ENCODE measurements at places on chromosomes 2 and 18.

DNA sequence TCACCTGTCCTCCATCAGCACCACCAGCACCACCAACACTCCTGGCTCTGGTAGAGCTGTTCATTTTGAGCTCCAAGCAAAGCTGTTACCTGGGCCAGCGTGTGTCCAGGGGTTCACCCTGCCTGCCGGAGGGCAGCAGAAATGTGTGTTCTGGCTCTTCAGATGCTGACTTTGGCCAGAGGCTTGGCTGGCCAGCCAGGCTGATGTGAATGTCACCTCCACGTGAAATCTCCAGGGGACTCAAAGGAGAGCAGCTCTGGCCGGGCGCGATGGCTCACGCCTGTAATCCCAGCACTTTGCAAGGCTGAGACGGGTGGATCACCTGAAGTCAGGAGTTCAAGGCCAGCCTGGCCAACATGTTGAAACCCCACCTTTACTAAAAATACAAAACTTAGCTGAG is 33.5 kb downstream of the CIB4 start:
- DNase-seq = no peak

- no peak for DNase-seq
Observed at GRCh38 chr2:191999101-191999841, 152.4 kb upstream of the CAVIN2 start.

DNA sequence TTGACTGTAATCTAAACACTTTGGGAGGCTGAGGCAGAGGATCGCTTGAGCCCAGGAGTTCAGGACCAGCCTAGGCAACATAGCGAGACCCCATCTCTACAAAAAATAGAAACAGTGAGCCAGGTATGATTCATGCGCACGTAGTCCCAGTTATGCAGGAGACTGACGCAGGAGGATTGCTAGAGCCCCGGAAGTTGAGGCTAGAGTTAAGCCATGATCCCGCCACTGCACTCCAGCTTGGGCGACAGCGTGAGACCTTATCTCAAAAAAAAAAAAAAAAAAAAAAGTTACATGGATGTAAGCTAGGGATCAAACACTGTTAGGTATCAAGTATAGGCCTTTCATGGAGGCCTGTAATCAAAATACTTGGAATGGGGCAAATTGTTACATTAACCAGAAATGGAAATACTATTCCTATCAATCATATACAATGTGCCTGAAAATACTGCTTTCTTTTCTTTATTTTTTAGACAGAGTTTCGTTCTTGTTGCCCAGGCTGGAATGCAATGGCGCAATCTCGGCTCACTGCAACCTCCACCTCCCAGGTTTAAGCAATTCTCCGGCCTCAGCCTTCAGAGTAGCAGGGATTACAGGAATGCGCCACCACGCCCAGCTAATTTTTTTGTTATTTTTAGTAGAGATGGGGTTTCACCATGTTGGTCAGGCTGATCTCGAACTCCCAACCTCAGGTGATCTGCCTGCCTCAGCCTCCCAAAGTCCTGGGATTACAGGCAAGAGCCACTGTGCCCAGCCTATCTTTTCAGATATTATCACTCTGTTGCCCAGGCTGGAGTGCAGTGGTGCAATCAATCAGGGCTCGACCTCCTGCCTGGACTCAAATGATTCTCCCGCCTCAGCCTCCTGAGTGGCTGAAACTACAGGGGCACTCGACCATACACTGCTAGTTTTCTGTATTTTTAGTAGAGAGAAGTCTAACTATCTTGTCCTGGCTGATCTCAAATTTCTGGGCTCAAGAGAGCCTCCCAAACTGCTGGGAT is 27.2 kb downstream of the XPO1 start:
- no peak for DNase-seq

DNA sequence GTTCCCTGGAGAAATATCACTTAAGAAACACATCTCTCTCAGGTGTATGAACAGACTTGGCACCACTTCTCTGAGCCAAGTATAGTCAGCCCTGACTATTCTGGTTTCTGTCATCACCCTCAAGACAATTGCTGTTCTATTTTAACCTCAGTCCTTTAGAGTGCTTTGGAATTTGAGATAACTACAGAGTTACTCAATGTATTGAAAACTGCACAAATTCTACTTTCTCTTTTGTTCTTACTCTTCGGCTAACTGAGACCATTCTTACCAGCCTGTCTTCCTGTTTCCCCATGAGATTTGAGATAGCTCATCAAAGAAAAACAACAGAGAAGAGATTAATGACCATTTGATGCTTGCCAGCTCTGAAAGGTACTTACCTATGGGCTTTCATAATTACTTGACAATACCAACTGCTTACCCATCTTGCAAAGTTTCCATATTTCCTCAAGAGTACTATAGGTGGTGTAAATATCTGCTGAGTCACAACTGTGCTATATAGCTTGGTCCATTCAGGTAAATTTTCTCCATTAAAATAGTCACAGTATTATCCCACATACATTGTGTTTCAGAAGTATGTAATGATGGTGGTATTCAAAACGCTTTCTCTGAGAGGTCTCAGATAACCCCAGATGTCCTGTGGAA is 467.5 kb upstream of the CHST9 start:
- DNase-seq = no peak

GRCh38 chr18:58761970-58762780 is 90.9 kb downstream of the MALT1 start:
- DNase-seq = no peak

GRCh38 chr2:109153005-109153784 is 24.2 kb downstream of the SH3RF3 start:
- no peak for DNase-seq

Measured in stimulated activated CD4-positive, alpha-beta T cell treated with anti-CD3 and anti-CD28 coated beads, TNF-alpha, amount 100 ng/mL, for 48 hours (primary cell).